ENCODE measurements at places on chromosomes 3 and 15. TPM values are rescaled to one million over a fixed set of nuclear protein-coding genes. Genes with fewer than 3 reads are reported as not detected.

Gene SCN11A
- not detected for total RNA-seq

Gene ACTC1
- not detected for total RNA-seq

Gene ANKDD1A
- total RNA-seq = 3.4 TPM

Gene DAPK2
- total RNA-seq = 1.5 TPM

GRCh38 chr3:132290833-132291232 lies 26.4 kb upstream of the ACP3 start:
- DNase-seq = no peak

DNA sequence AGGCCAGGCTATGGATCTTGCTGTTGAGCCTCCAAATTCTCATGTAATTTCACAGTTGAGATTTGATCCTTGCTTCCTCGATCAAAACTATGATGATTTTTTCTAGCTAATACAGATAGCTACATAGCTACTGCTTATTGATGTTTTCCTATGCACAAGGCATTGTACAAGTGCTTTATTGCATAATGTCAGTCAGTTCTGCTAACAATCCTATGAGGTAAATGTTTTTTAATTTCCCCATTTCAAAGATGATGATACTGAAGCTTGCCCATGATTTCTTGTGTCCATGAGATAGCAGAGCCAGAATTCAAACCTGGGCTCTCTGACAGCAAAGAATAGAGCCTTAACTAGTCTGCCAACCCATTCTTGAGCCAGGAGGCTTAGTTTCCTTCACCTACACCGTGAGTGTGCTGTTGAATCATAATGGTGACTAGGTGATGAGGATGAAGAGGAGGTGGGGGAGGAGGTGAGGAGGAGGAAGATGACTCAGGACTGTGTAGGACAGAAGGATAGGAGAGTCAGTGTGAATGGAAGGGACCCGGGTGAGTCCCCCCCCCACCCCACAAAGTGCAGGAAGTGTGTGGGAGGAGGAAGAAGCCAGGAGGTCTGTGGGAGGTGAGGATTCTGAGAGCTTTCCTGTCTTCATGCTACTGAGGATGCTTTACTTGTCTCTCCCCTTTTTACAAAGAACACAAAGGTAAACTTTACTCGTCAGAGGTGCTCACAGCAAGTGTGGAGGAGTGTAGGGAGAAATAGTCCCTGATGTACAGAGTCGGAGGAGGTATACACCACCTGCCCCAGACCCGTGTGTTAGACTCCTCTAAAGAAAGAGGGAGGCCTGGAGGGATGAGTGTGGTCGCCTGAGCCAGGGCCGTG lies 3.6 kb downstream of the TAGLN3 start:
- peak; percentile 74 for DNase-seq

- no peak for DNase-seq
Measured at GRCh38 chr3:14788644-14789043, 30.1 kb upstream of the FGD5 start.
